ENCODE measurements at places on chromosomes 12 and 14. TPM values are rescaled to one million over a fixed set of nuclear protein-coding genes. Genes with fewer than 3 reads are reported as not detected.

MMP19 gene
- polyA plus RNA-seq, result 8.9 TPM

PCED1B gene
- 2.0 TPM for polyA plus RNA-seq

IAPP gene
- 0.36 TPM for polyA plus RNA-seq

RFX4 gene
- polyA plus RNA-seq, result not detected

DUSP16 gene
- polyA plus RNA-seq, result 13.1 TPM

ANKS1B gene
- polyA plus RNA-seq, result 5.7 TPM

USP44 gene
- polyA plus RNA-seq, result 1.7 TPM

PTPRR gene
- 1.8 TPM for polyA plus RNA-seq

LGR5 gene
- polyA plus RNA-seq, result 0.50 TPM

SLC4A8 gene
- 0.36 TPM for polyA plus RNA-seq

IL23A gene
- polyA plus RNA-seq, result not detected

PIK3C2G gene
- polyA plus RNA-seq, result 0.63 TPM

HELB gene
- polyA plus RNA-seq, result 0.67 TPM

ARMH4 gene
- 0.92 TPM for polyA plus RNA-seq

MAP3K9 gene
- polyA plus RNA-seq, result 0.63 TPM

CPNE6 gene
- 0.25 TPM for polyA plus RNA-seq

SLC25A47 gene
- not detected for polyA plus RNA-seq

LAG3 gene
- polyA plus RNA-seq, result 0.25 TPM

PRPH gene
- 13.8 TPM for polyA plus RNA-seq

LRIG3 gene
- polyA plus RNA-seq, result 17.1 TPM

IQSEC3 gene
- not detected for polyA plus RNA-seq

NRL gene
- 1.3 TPM for polyA plus RNA-seq

GLI1 gene
- polyA plus RNA-seq, result 0.25 TPM

OR11H12 gene
- polyA plus RNA-seq, result not detected

CATSPERB gene
- 1.1 TPM for polyA plus RNA-seq

OAS1 gene
- 3.8 TPM for polyA plus RNA-seq

CDCA3 gene
- 3.6 TPM for polyA plus RNA-seq

NPFF gene
- polyA plus RNA-seq, result 5.1 TPM

PPP4R4 gene
- not detected for polyA plus RNA-seq

KRT75 gene
- not detected for polyA plus RNA-seq

APAF1 gene
- 5.6 TPM for polyA plus RNA-seq

MYO1H gene
- polyA plus RNA-seq, result not detected

MAPKAPK5 gene
- 25.4 TPM for polyA plus RNA-seq

PRIMA1 gene
- polyA plus RNA-seq, result 0.38 TPM

CLEC2D gene
- polyA plus RNA-seq, result 3.0 TPM

NFE2 gene
- polyA plus RNA-seq, result not detected

DENND5B gene
- polyA plus RNA-seq, result 5.6 TPM

IL31 gene
- polyA plus RNA-seq, result not detected

SENP1 gene
- polyA plus RNA-seq, result 6.3 TPM
